ENCODE measurements at places on chromosomes 3 and 15.

GRCh38 chr15:52523647-52524046 is 5.0 kb downstream of the MYO5A start:
- DNase-seq: no peak

DNA sequence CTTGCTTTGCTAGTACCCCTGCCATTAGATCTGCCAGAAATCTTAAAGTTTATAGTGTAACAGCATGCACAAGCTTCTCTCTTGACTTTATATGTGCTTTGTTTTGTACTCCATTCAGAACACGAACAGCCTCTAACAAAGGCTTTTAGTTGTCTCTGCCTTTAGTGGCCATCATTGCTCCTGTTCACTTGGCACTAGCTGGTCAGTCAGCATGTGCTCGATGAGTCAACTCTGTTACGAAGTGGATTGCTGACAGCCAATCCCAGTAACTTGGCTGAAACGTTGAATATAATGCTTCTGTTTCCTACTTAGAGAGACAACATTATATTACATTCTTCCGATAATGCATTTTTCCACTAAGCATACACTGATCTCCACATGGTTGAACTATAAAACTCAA is 349.2 kb downstream of the NAALADL2 start:
- no peak for DNase-seq

- DNase-seq: no peak
These were observed 26.0 kb upstream of the CA12 start for GRCh38 chr15:63407612-63408011.

- no peak for DNase-seq
These were observed 45.4 kb upstream of the RAD18 start for GRCh38 chr3:9008550-9009255.

- DNase-seq: no peak
These were observed 42.7 kb downstream of the DUT start for GRCh38 chr15:48373821-48374451.

DNA sequence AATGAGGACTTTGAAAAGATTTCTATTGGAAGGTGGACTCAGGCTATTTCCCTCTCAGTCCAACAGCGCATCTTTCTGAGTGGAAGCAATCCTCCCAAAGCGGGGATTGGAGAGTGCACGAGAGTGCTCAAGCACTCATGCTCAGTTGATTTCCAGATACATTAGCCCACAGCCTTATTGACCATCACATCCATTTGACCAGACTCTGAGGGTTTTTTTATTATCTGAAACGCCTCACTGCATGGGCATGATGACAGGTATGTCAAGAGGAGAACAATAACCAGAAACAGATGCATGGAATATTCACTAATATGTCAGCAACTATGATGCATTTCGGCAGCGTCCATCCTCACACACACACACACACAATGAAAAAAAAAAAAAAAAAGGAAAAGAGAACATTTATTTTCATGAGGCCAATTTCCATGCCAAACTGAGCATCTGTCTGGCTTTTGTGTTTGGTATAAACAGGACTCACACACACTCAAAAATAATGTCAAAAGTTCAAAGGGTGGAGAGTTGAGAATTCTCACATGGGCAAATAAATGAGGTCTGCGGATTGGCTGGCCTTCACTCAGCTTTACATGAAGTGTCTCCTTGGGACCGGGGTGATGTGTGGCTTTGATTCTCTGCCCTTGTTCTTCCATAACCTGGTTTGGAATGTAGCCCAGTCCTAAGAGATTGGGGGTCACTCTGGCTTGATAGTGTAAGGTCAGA is 371.6 kb downstream of the MCTP2 start:
- DNase-seq: no peak

- no peak for DNase-seq
These were observed 170.5 kb upstream of the LRIG1 start for GRCh38 chr3:66671291-66671690.

GRCh38 chr15:90086868-90087268 is 15.4 kb downstream of the IDH2 start:
- peak; percentile 37 for DNase-seq

DNA sequence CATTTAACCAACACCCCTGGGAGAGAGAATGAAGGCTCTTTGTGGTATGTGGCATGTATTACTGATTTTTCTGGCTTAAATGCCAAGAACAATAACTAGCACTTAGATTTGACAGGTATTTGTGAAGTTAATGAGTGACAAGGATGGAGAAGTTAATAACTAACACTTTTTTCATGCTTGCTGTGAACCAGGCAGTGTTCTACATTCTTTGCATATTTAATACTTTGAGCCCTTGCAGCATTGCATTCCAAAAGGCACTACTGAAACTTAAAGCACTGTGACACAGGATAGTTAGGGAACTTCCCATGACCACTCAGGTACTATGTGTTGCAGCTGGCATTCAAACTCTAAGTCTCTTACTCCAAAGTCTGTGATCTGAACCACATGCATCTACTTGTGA is 650.6 kb downstream of the ZPLD1 start:
- DNase-seq: no peak

DNA sequence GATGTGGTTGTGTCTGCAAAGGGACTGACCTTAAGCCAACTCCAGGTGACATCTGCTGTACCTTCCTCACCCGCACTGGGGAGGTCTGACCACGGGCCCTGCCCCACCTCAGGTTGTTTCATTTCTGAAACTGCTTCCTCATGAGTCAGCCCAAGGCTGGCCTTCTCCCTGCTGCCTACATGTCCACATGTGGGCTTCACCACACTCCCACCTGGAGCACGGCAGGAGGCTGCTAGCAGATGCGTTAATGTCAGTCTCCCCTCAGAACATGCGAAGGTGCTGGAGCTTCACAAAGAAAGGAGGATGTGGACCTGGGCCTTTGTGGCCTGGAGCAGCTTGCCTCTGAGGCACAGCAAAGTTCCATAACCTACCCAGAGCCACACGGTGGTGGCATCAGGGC is 69.4 kb upstream of the PLXNA1 start:
- no peak for DNase-seq

DNA sequence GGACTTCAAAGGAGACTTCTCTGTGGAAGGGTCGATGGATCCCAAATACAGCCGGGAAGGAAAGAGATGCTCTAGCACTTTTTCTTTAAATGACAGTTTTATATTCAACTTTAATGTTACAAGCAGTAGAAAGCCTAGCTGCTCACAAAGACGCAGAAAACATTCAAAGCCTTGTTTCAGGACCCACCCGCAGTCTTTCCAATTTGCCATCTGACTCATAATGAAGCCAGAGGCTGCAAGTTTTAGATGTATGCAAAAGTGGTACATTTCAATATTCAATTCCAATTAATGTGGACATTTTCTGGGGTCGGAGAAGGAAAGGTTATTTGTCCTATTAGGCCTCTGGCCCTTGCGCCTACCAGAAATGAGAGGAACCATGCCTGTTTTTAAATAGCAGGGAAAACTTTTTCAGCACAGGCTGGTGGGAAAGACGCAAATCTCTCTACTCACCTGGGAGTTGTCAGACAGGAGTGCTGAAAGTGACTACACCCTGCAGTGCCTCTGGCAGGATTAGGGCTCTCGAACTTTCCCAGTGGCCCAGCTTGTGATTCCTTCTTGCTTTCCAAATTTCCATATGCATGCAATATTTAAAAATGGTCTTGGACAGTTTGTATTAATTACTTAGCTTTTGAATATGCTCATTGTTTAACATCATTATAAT is 117.4 kb upstream of the MBNL1 start:
- no peak for DNase-seq

- no peak for DNase-seq
These were observed 134.5 kb downstream of the MECOM start for GRCh38 chr3:169529013-169529412.

DNA sequence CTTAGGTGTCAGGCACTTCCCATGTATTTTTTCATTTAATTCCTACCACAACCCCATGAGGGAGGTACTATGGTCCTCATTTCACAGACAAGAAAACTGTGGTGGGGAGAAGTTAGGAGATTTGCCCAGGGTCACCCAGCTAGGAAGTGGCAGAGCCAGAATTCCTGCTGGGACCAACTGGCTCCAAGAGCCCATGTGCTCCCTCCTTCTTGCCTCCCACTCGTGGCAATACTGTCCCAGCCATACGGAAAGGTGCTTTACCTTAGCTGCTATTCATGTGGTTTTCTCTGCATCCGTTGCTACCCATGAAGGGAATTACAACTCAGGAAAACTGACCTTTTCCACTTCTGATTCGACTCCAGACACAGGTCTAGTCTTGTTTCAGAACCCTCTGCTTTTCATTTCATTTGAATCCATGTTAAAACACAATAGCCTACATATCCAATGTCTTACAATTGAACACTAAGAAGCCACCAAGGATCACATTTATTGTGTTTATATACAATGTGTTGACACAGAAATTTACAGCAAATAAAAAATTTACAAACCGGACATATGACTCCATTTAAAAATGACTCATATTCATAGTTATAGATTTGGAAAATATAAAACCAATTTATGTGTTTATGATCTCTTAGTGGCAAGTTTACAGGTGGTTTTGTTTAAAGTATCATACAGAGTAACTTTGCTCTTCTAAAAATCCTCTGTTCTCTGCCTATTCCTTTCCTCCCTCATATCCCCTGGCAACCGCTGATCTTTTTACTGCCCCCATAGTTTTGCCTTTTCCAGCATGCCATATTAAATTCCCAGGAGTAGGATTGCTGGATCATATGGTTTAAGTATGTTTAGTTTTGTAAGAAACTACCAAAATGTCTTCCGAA is 58.8 kb downstream of the BTD start:
- no peak for DNase-seq

DNA sequence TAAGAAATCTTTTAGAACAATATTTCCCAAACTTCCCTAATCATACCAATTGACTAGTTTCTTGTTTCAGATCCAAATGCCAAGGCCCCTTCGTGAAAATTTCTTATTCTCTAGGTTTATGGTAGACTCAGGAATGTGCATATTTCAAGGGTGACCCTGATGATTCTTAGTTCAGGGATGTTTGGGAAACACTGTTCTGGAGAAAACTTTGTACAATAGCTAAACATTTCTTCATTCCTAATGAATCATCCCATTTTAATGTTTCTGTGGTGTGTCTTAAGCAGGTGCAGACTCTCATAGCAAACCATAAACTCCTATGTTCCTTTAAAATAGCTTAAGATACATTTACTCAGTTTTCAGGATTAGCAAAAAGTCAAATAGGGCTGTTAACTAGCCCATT is 314.5 kb downstream of the TIGIT start:
- no peak for DNase-seq

DNA sequence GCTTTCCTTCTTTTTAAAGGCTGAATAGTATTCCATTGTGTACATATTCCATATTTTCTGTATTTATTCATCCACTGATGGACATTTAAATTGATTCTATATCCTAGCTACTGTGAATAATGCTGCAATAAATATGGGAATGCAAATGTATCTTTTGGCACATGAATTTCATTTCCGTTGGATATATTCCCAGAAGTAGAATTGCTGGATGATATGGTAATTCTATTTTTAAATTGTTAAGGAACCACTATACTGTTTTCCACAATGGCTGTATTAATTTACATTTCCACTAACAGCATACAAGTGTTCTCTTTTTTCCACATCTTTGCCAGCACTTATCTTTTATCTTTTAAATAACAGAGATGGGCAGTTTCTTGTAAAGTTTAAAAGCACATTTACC is 302.7 kb downstream of the CTNNB1 start:
- no peak for DNase-seq

- no peak for DNase-seq
These were observed 254.2 kb upstream of the CDIN1 start for GRCh38 chr15:36325206-36325605.

- no peak for DNase-seq
These were observed 63.2 kb downstream of the AKAP13 start for GRCh38 chr15:85443593-85444087.

DNA sequence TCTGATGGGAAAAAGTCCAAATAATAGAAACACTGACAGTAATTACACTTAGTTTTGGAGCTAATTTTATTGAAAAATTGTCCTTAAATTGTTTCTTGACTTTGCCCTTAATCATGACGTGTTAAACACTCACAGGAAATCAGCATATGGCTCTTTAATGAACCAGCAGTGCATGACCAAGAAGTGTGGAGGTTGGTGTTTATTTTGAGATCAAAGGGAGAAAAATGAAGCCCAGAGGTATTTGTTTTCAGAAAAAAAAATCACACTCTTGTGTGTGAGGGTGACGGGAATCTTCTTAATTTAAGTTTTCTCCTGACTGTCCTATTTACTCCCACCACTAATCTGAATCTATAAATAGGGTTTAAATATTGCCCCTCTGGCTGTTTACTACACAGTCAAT is 28.8 kb upstream of the SYNM start:
- no peak for DNase-seq

DNA sequence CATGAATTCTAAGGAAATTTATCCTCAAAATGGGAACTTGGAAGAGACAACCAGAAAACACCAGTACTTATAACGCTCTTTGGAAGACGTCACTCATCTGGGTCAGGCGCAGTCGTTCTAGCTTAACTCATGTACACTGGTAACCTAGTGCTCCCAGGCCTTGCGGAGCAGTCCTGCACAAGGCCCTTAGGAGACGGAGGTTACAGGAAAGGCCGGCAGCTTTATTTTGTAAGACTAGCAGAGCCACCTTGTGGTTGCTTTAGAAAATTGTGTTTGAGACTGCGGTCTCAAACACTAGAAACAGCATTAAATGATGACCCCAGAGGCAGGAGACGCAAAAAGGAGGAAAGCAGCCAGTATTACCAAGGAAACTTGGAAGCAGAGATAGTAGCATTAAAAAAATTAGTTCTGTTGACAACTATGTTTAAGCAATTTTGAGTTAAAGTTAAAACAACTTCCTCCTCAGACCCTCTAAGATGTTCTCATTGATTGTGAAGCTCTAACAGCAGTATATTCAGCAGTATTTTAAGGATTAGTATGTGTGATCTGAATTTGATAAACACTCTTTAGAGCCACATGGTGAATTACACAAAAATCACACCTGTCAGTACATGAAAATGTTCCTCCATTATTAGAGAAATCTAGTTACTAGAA is 141.9 kb upstream of the C2CD4B start:
- DNase-seq: peak; percentile 47

GRCh38 chr3:78026318-78026828 is 986.5 kb downstream of the ROBO2 start:
- no peak for DNase-seq

DNA sequence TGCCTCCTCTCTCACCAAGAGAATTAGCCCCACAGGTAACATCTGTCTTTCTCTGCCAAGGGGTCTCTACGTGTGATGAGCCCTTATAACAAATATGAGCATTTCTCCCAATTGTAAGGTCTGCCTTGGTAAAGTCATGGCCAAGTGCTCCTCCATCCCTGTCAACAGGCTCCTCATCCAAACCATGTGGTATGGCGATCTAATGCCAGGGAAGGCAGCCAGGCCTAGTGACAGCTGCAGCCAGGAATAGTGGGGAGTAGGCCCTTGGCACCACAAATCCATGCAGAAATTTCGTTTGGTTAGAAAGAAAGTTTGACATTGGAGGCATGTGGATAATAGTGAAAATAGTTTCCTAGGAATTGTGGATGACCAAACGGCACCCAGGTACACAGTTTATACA is 4.7 kb upstream of the LRTM1 start:
- no peak for DNase-seq

- DNase-seq: no peak
These were observed 2.2 kb upstream of the MEIS2 start for GRCh38 chr15:37102305-37103162.

DNA sequence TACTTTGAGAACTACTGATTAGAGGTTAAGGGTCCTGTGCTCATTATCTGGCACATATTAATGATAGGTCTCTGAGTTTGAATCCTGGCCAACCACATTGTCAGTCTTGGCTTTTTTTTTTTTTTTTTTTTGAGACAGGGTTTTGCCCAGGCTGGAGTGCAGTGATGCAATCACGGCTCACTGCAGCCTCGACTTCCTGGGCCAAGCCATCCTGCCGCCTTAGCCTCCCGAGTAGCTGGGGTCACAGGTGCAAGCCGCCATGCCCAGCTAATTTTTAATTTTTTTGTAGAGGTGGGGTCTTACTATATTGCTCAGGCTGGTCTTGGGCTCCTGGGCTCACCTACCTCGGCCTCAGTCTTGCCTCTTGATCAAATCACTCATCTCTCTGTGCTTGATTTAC is 547 bp upstream of the PCCB start:
- no peak for DNase-seq

Data from tibial nerve (tissue), 4 donors.